ENCODE measurements at places on chromosomes 13 and 19.

- DNase-seq, result peak; percentile 52
Measured at GRCh38 chr19:11288349-11288748, 7.6 kb upstream of the TSPAN16 start.

DNA sequence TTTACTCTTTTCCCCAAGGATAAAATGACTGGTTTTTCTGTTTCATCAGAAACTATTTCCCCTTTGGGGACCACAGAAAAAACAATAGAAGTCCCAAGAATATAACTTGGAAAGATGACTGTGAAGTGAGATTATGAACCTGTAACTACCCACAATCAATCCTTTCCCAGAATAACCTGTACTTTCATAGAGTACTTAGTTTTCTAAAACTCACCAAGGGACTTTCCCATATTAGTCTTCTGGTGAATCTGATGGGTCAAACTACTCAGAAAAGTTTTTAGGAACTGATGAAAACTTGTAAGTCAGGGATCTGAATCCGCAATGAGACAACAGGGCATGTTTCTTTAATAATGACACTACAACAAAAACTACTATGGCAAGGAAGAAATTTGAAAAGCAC is 62.6 kb downstream of the STK24 start:
- no peak for DNase-seq

DNA sequence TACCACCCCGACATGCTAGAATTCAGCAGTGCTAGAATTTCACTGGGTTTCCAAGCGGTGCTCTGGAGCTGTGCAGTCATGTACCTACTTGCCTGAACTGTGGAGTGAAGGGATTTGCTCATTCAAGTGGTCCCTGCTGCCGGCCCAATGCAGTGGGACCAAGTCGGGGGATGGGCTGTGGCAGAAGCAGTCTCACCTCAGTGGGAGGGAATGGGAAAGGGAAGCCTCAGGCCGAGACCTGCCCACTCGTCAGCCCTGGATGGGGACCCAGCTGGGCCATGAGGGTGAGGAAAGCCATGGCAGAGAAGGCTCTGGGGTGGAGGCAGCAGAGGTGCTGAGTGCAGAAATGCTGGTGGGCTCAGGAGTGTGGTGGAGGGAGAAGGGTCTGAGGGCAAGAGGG is 14.9 kb downstream of the KLHL26 start:
- DNase-seq, result no peak

DNA sequence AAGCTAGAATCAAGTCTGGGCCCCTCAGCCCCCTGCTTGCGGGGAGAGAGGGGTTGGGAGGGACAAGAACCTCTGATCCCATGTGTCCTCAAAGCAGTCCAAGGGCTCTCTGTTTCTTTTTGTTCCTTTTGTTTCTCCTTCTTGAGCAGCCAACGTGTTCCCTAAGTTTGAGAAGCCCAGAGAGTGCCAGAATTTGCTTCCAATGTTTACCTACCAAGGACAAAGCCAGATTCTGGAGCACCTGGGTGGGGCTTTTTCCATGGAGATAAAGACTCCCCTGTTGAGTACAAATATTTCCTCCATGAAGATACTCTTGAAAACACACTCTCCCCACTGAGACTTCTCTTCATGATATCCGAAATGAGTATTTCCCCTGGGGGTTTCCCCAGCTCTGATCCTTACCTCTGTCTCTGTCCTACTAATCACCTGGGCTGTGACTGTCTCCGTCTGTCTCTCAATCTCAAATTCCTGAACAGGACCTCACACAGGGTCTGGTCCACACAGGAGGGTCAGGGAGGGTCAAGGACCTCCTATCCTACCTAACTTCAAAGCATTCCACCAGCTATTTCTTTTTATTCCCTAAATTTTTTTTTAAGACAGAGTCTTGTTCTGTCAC is 27.4 kb downstream of the CD177 start:
- no peak for DNase-seq
